ENCODE measurements at places on chromosomes 13 and 19.
A peak's percentile ranks its signal among the peaks of the same experiment; 100 is the strongest.

- no peak for DNase-seq
Observed at GRCh38 chr13:22748866-22749577, 431.8 kb upstream of the SGCG start.

GRCh38 chr19:16327911-16328823, 3.5 kb downstream of the KLF2 start:
- peak; percentile 96 for DNase-seq

- no peak for DNase-seq
Observed at GRCh38 chr19:17220207-17220758, 5.1 kb downstream of the USE1 start.

- no peak for DNase-seq
Observed at GRCh38 chr13:75299246-75299645, 182.7 kb downstream of the TBC1D4 start.
